ENCODE measurements at places on chromosomes 6 and 20.

GRCh38 chr6:11210386-11211138, 21.9 kb downstream of the NEDD9 start:
- no peak for DNase-seq

- no peak for DNase-seq
These were observed 816.5 kb upstream of the GJE1 start for GRCh38 chr6:141316236-141316635.

GRCh38 chr20:24305371-24305770, 164.1 kb upstream of the SYNDIG1 start:
- no peak for DNase-seq

DNA sequence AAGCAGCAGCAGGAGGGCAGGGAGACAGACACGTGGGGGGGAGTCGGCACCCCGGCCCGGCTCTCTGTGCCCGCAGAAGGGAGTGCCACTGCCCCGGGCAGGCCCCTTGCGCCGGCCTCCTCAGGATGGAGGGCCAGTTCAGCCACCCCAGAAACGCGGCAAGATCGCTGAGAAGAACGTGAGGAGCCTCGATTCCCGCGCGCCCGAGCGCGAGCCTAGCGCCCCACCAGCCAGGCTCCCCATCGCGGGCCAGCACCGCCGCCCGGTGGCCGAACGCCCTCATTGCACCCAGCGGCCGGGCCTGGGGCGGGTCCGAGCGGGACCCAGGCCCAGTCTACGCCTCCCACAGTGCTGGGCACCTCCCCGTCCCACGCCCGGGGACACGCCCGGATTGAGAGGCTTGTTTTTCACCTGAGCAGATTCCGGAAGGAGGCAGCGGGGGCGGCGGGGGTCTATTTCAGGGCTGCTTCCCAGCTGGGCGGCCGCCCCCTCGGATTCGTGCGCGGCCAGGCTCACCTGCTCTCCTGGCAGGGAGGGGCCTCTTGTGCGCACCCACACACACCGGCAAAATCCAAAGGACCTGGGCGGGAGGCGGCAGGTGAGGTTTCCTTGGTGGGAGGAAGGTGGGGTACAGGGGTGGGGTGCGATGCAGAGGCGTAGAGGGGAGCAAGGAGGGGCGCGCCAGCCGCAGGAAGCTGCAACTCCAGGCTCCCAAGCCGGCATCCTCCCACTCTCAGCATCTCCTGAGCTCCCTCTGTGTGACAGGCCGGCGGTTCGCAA, 9.0 kb upstream of the GRM4 start:
- peak; percentile 59 for DNase-seq

GRCh38 chr20:4605166-4605565, 116.5 kb upstream of the PRND start:
- DNase-seq = no peak

DNA sequence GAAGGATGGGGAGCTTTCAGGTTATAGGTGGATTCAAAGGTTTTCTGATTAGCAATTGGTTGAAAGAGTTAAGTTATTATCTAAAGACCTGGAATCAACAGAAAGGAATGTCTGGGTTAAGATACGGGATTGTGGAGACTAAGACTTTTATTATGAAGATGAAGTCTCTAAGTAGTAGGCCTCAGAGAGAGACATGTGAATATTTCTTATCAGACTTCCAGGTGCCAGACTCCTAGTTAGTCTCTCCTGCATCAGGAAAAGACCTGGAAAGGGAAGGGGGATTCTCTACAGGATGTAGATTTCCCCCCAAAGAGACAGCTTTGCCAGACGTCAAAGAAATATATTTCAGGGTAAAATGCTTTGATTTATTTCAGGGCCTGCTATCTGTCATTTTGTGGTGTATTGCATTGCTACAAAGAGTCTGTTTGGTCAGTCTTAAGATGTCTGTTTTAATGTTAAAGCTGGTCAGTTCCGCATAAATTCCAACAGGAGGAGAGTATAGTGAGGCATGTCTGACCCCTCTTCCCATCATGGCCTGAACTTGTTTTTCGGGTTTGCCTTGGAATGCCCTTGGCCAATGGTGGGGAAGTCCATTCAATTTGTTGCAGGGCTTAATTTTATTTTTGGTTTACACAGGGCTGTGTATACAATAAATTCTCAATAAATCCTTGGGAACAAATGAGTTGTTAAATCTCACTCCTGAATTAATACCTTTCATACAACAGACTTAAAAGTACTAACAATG, 103.4 kb upstream of the RALGAPA2 start:
- no peak for DNase-seq

DNA sequence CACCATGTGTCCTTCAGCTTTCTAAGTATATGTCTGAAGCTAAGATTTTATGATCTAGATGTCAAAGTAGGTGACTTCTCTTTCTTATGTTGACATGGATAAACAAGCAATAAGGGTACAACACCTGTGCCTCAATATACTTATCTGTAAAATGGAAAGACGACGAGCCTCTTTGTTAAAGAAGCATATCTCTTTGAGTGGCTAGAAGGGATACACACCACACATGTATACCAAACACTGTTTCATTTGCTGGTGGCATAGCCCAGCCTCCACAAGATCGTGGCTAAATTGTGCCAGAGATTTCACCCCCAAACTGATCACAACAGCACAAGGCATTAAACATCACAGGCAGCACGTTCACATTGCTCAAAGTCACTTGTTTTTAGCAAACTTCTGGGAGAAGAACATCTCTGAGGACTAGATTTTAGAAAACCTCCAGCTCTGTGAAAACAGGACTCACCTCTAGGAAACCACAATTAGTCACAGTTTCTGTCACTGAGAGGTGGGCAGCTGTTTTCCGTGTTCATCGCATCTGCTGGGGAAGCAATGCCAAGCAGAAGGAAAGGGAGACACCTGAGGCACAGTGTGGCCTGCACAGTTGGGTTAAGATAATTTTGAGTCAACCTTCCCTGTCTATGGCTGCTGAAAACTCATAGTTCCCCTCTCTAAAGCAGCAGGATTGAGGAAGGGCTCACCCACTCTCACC, 263.0 kb upstream of the PLCB4 start:
- DNase-seq = no peak

GRCh38 chr6:31035862-31036497, 25.7 kb downstream of the MUC22 start:
- no peak for DNase-seq

GRCh38 chr6:89580997-89581666, 57.4 kb downstream of the LYRM2 start:
- no peak for DNase-seq
